ENCODE measurements at places on chromosomes 12 and 14.

DNA sequence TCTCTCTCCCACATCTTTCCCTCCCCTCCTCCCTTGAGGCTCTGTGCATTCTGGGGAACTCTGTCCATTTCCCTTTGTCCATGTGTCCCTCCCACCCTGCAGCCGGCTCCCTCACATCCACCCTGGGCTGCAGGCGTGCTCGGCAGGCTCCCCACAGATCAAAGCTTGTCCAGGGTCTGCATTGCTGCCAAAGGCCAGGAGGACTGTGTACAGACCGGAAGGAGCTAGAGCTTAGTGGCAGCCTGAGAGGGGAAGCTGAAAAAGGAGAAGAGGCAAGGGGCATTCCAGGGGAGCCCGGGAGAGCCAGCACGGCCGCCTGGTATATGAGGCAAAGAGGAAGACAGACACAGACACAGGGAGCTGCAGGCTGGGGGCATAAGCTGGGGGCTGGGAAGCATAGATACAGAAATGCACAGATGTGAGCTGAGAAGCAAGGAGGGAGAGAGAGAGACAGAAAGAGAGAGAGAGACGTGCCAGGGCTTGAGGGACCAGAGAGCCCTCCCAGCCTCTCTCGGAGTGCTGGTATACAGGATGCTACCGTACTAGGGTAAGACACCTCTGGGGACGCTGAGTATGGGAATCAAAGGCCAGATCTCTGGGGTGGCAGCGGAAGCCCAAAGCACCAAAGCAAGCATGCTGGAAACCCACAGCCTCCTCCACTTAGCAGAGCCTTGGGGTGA is 3.3 kb downstream of the CD4 start:
- DNase-seq: no peak

DNA sequence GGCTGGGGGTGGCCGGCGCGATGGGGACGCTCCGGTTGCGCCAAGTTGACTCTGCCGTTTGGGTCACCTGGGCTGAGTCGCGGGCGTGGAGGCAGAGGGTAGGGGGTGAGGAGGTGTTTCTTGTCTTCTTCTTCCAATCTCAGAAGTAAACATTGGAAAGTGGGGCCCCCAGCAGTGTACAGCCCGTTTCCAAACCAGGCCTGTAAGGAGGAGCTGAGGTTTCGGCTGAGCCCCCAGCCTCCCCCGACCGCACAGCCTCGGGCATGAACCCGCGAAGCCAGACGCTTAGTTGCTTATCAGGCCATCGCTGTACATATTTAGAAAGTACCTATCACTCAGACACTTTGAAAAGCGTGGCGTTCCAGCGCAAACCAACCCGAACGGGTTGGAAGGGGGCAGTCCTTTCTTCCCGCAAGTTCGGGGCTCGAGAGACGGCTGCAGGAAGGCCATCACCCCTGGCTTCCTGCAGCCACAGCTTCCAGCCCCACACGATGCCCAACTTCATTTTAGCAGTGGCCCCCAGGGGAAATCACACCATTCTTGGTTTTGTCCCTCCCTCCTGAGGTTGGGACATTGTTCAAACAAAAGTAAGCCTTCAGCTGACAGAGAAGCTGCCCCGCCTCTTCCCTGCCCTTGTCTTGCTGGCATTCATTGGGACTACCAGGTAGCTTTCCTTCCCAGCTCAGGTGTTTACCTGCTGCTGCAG is 164.1 kb downstream of the ZFP36L1 start:
- no peak for DNase-seq

DNA sequence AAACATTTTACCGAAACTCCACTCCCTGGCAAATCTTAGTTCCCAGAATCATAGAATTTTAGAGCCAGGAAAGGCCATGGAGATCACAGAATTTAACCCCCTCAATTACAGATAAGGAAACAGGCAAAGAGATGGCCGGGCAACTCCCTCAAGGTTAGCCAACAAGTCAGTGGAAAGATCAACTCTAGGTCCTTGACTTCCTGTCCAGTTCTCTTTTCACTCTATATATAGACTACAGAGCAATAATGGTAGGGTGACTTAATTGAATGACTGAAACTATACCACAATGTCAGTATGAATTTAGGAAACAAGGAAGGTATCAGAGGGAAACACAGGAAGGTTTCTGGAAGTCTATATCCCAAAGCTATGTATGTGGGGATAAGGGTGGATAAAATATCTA is 11.6 kb downstream of the OXA1L start:
- DNase-seq: no peak

- no peak for DNase-seq
Measured at GRCh38 chr12:53990311-53991076, 5.5 kb downstream of the HOXC10 start.

DNA sequence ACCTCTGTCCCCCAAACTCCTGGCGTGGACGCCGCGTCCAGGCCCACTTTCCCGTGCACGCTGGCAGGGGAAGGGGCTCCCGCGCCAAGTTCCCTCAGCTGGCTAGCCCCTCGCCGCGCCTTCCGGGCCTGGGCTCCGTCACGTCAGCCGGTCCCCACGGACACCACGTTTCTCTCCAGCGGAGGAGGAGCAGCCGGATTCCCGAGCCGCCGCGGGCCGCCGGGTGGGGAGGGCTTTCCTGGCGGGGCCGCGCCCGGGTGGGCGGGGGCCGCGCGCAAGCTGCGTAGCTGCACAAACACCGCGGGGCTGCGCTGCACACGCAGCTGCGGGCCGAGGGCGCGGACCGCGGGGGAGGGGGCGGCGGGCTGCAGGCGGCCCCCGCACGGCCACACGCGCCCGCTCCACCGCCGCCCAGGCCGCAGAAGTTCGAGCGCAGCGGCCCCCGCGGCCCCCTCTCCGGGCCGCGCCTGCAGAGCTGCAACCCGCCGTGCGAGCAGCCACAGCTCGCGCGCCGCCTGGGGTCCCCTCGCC is 45.1 kb upstream of the PNMA1 start:
- no peak for DNase-seq

- DNase-seq: no peak
Measured at GRCh38 chr14:34668111-34668510, 38.2 kb upstream of the SNX6 start.

DNA sequence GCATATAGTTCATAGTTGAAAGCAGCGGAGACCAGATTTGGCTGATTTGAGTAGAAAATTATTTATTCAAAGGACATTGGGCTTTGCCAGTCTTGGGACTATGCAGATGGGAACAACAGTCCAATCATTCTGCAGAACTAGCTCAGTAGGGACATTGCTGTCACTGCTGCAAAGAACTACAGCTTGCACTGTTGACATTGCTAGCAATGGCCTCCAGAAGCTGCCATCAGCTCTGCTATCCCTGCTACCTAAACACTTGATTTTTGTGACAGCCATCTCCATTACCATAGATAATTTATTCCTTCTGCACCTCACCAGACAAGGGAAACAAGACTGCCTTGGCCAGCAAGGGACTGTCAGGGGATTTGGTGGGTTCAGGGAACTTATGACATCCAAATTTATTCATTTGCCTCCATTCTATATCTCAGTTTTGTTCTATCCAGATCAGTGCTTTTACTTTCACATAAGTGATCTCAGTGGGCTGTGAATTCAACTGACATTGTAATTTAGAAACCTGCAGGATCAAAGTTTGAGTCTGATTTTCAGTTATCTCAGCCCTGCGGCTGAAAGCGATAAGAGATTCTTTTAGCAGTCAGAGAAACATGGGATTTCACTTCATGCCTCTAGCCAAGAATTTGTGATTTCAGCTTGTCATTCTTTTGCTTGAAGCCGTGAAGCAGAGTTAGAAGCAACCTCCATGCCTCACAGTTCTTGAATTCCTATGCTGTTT is 136.7 kb upstream of the FBXO33 start:
- DNase-seq: no peak

DNA sequence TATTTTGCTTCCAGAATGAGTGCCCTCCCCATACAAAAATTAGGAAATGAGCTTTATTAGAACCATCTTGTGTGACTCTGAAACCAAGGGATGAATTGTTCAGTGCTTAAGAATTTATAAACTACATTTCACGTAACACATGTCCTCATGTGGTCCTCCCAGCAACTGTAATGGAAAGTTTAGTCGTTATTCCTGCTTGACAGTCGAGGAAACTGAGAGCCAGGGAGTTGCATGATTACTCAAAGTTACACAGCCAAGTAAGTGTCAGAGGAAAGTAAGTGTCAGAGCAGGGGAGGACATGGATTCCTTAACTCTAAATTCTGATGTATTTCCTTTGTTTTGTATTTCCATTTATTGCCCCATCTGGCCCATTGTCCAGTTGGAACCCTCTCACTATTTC is 453.9 kb downstream of the FUT8 start:
- DNase-seq: no peak

DNA sequence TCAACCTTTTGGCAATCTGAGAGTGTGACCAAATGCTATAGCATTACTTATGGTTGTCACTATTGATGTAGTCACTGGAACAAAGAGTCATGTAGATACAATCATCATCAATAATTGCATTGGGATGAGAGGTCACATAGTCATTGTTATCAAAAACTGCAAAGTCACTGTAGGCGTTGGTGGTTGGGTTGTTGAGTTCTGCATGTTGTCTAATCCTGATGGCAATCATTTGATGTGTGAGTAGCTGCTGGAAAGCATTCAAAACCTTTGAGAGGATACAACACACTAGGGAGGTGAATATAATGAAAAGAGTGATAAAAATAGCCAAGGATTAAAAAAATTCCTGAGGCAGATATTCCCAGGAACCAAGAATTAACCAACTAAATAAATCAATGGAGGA is 214.7 kb upstream of the SYT10 start:
- DNase-seq: no peak

DNA sequence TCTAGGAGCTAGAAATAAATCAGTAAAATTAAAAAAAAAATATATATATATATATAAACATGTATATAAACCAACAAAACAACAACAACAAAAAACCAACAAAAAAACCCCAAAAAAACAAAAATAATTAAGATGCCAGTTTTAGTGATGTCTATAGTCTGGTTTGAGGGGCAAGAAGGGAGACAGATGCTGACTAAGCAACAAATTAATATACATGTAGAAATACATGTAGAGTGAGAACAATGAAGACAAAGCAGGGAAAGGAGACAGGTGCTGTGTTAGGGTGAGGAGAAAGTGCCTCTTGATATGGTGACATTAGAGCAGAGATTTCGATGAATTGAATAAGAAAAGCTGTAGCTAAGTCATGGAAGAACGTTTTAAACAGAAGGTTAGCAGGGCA is 477.9 kb downstream of the APAF1 start:
- DNase-seq: no peak

GRCh38 chr12:91889059-91889458 is 256.6 kb downstream of the BTG1 start:
- DNase-seq: no peak

DNA sequence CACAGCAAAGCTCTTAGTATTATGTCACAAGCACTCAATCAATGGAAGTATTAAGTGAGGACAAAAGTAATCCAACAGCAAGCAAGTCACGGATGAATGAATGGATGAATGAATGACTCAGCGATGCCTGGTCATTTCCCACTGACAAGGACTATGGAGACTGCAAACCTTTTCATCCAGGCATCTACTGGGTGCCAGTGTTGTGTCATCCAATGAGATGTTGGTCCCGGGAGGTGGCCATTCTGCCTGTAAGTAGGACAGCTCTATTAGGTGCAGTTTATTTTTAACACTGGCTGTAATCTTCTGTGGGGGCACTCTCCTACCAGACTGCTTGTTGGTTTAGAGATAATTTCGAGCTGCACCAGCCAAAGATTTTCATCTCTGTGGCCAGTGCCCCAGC is 39.4 kb downstream of the STAB2 start:
- DNase-seq: no peak

DNA sequence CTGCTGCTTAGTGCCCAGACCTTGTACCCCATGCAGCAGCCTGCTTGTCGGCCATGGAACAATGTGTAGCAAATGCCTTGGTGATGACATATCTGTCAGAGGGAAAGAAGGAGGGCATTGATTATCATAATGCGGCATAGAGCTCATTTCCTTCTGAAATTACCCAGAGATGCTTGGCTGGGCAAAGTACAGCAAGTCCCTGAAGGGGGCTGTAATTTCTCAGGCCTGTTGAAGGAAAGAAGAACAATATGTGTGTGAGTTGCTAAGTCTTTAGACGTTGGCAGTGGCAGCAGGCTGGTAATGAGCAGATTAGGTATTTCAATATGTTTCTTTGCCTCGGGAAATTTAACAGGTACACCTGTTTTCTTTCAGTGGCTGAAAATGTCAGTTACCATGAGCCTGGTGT is 128.6 kb downstream of the CRADD start:
- no peak for DNase-seq

GRCh38 chr12:59938190-59938962 is 342.5 kb downstream of the SLC16A7 start:
- no peak for DNase-seq

- DNase-seq: no peak
Measured at GRCh38 chr14:22483863-22484593, 105.0 kb downstream of the DAD1 start.

DNA sequence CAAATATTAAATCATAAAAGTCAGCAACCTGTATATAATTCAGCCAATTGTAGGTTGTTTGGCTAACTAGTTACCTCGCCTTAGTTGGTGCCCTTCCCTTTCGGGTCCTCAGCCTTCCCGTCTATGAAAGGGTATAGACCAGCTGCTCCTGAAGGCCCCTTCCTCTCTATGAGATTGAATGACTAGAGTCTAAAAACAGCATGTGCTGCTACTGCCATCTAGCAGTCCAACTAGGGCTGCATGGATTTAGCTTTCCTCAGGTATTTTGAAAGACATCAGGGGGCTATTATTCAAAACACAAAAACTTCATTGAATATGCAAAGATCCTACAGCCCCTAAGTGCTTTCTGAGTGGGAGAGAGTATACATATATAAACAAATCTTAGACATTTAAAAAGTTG is 37.0 kb upstream of the TMEM263 start:
- DNase-seq: no peak

DNA sequence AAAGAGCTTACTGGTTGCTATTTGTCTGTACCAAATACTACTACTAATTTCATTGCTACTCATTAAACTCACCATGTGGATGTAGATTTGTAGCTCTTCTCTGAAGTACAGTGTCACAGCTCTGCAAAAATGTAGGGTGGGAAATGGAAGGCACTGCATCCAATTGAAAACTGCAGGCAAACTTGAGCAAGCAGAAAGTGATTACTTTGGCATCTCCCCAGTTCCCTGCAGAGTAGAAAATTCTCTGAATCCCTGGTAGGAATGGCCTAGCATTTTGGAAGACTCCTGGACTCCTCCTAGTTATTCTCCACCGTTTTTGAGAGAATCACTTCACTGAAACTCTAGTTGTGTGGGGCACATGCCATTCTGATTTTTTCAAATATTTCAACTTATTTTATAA is 239.1 kb downstream of the DIO2 start:
- no peak for DNase-seq

All from D721Med (cell line).